ENCODE measurements at places on chromosomes 11 and 22. TPM values are rescaled to one million over a fixed set of nuclear protein-coding genes. Genes with fewer than 3 reads are reported as not detected.

SYT7 gene
- 0.60 TPM for polyA plus RNA-seq

OR8B8 gene
- not detected for polyA plus RNA-seq

- DNase-seq, result no peak
Measured at GRCh38 chr22:29308148-29308790, 1.8 kb downstream of the GAS2L1 start.

- no peak for DNase-seq
Measured at GRCh38 chr11:86421946-86422345, 47.3 kb downstream of the CCDC81 start.

Measured in AG04450 (cell line).